Lower lobe of right lung (tissue), 2 donors: ENCODE measurements at places on chromosomes 2 and 18. TPM values are rescaled to one million over a fixed set of nuclear protein-coding genes. Genes with fewer than 3 reads are reported as not detected.

DNA sequence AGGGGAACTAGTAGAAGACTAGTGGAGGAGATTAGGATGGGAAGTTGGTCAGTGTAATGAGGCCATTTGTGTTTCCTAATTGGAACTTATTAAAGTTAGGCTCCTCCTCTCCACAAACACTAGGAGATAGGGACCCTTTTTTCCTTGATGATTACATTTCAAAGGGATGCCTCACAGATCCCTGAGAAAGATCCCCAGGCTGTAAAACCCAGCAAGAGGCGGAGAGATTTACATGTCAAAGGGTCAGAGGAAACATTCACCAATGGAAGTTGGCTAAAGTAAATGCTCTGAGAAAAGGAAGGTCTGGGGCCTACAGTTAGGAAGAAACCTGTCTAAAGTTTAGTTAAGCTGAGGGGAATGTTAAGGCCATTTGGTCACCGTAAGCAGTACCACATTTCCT, 1.4 kb upstream of the CCDC85A start:
- no peak for DNase-seq

DNA sequence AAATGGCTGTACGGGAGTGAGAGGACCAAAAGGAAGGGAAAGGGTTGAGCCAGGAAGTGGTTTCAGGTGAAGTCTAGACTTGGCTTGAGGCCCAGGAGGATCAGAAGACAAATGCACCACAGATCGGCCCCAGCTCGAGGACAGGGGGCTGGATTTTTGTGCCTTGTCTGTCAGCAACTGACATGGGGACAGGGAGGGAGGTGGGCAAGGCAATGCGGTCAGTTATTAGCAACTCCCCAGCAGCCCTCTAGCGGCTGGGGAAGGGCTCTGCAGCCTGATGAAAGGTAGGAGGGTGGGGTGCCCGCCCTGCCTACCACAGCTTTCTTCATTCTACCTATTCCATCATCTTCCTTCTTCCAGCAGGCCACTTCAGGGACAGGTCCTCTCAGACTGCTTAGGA, 50.0 kb downstream of the CPO start:
- peak; percentile 64 for DNase-seq

GRCh38 chr2:27852691-27853090, 37.5 kb downstream of the RBKS start:
- no peak for DNase-seq

- no peak for DNase-seq
Measured at GRCh38 chr2:74101574-74102300, 46.0 kb downstream of the BOLA3 start.

GRCh38 chr2:63643486-63643885, 54.7 kb downstream of the MDH1 start:
- no peak for DNase-seq

DNA sequence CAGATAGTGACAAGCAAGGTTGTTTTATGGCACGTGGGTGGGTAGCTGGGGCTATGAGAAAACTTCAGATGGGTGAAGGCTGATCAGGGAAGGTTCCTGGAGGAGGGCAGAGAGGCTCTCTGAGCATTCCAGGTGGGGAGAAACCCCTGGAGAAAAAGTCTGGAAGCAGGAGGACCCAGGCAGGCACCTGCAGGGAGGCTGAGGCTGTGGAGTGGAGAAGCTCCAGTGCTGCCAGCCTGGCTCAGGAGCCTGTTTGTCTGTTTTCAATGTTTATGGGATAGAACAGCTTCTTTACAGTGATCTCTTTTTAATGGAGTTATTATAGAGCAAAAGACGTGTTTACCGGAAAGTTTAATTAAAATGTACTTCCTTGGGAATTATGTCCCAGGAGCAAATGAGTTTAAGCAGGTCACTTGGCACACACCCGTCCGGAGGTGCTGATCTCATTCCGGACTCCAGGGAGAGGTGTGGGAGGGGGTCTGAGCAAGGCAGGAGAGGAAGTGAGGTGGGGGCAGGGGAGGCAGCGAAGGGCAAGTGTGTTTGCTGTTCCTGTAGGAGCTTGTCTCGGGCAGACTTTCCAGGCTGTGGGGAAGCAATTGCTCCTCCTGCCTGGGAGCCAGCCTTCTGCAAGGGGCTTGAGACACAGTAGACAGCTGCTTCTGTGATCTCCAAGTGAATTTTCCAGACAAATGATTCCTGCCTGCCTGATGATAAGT, 239.5 kb downstream of the MYCN start:
- DNase-seq = no peak

DNA sequence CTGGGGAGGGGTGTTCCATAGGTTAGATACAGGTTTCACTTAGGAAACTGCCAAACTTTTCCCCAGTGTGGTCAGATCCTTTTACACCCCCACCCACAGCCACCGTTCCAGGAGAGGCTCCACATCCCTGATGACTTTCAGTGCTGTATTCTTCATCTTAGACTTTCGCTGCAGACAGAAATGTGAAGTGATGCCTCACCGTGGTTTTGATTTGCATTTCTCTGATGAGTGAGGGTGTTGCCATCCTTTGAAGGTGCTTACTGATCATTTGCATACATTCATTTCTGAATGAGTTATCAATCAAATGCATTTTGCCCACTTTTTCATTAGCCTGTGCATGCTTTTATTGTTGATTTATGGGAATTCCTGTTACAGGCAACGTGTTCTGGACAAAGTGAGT, 14.9 kb downstream of the COPS9 start:
- DNase-seq = no peak

- no peak for DNase-seq
Measured at GRCh38 chr2:133247631-133248030, 320.6 kb downstream of the NCKAP5 start.

GRCh38 chr2:182445391-182445965, 18.6 kb upstream of the PDE1A start:
- DNase-seq = no peak

DNA sequence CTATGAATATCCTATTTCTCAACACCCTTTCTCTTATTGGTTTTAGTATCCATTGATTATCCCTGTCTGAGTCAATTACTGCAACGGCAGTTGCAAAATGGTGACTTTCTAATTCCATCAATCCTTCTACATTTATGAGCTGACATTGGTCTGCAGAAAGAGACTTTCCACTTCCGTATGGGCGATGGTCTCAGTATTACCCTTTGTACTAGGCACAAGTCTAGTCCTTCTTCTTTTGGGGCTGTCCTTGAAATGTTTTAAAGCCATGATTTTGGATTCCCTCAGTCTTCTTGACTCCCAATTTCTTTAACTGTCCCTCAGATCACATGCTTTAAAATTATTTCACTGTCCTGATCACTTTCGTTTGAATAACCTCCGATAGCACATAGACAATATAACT, 32.7 kb upstream of the SOCS6 start:
- no peak for DNase-seq

DNA sequence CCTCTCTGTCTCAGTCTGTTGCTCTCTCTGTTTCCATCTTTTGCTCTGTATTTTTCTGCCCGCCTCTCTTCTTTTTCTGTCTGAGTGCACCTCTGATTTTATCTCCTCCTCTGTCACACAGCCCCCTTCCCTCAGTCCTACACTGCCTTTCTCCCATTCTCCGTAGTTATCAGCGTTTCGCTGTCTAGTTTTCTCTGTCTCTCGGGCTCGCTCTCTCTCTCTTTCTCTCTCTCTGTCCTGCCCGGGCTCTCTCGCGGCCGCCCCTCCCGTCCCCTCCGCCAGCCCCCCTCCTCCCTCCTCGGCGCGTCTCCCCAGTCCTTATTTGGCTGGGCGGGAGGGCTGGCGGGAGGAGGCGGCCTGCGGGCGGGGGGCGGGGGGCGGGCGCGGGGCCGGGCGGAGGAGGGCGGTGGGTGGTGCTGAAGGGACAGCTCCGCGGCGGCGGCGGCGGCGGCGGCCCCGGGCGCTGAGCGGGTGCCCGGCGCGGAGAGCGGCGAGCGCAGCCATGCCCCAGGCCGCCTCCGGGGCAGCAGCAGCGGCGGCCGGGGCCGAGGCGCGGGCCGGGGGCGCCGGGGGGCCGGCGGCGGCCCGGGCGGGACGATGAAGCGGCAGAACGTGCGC, at the start of gene KCNK3:
TSS of gene KCNK3 (plus strand) at position 444 of the 618 bp plus-strand sequence. CDS start at position 598, 154 bp downstream.
- DNase-seq = peak; percentile 68

The MSH6 gene
- 31.3 TPM for total RNA-seq

The CERKL gene
- total RNA-seq = 1.7 TPM

The TOGARAM2 gene
- 15.4 TPM for total RNA-seq

The EIPR1 gene
- 14.9 TPM for total RNA-seq

The PSMA8 gene
- total RNA-seq = not detected
